Amniotic epithelial cell (primary cell): ENCODE measurements at places on chromosomes 7 and 10.
A peak's percentile ranks its signal among the peaks of the same experiment; 100 is the strongest.

DNA sequence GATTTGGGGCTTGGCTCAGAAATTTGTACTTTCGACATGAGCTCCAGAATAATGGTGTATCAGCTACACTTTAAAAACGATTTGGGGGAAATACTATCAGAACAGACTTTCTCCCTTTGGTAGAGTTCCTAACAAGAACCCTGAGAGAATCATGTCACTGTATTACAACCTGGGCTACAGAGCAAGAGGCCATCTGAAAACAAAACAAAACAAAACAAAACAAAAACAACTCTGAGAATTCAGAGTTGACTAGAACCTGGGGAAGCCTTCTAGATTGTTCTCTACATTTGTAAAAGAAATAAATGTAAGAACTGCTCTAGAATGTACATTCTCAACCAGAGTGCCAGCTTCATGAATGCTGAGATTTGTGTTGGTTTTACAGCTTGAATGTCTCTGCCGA, 262.6 kb upstream of the SEMA3D start:
- no peak for DNase-seq

GRCh38 chr10:119701861-119702260, 24.0 kb upstream of the INPP5F start:
- peak; percentile 43 for DNase-seq

DNA sequence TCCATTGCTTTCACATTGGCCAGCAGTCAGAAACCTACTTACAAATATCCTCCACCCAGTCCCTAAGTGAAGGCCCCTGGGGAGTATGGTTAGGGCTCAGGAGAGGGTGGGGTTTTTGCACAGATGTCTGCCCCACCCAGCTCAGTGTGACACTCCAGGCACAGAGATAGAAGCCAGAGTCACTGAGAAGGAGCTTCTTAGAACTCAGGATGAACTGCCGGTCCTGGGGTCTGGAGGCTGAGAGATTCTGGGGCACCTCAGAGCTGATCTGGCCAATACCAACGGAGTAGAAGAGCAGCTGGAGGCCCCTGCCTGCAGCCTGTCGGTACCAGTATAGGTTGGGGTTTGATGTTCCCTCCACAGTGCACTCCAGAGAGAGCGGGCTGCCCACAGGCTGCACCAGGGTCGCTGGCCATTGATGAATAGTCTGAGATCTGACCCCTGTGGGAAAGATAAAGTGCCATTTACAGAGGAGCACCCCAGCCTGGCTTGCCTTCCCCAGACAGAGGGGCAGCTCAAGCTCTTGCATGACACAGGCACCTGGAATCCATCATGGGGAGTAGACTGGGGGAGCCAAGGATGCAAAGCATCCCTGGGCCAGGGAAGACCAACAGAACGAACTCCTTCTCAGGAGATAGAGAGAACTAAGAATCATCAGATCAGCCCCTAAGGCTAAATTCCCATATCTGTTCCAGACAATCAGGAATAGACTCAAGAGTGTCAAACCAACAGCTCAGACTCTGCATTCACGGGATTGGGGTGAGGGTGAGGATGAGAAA, 41.9 kb downstream of the PRSS2 start:
- no peak for DNase-seq

GRCh38 chr10:118624747-118625146, 29.3 kb upstream of the PRLHR start:
- DNase-seq, result no peak

- DNase-seq, result no peak
These were observed 1.1 kb downstream of the SH3PXD2A start for GRCh38 chr10:103854265-103854685.

DNA sequence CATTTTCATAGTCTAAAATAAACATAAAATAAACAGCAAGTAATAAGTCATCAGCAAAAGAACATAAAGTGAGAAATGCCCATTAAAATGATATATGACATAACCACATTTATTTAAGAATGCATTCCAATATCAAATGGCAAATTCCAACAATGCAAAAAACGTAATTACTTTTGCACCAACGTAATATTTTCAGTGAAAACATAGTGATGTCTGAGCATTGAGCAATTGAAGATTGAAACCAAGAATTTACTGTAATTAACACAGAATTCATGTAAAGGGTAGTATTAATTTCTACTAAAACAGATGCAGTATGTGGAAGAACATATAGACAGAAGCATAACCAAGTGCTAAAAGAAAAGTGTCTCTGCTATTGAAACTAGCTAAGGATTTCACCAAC, 123.0 kb upstream of the TNS3 start:
- no peak for DNase-seq

GRCh38 chr10:101588879-101589278, 758 bp downstream of the DPCD start:
- peak; percentile 70 for DNase-seq

DNA sequence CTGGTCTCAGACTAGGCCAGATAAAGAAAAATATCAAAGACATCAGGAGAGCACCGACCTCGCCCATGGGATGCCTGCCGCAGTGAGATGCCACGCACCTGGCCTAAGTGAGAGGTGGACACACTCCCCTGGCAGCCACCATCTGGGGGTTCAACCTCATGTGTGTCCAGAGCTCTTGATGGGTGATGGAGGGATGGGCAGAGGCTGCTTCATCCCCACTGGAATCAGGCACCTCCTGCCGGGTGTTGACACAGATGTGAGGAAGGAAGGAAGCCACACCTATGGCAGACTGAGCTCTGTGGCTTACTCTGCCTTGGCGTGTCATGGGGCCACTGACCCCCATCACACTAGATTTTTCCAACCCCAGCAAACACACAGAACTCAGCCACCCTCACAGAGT, 11.4 kb downstream of the ZNF488 start:
- no peak for DNase-seq

GRCh38 chr10:17904564-17904963, 47.2 kb upstream of the SLC39A12 start:
- DNase-seq, result no peak

DNA sequence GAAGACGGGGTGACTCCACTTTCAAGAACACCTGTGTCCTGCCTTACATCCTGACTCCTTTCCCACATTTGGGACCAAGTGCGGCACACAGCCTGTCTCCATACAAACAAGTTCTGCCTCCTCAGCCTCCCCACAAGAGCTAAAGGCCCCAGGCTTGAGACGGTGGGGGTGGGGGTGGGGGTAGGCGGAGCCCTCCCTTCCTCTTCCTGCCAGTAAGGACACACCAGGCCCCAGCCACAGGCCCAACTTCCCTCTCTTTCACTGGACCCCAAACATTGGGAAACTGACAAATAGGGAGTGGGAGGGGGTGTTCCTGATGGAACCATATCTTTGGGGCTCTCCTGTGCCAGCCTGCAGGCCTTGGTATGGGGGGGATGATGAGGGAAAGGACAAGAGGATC, 4.6 kb downstream of the CDK5 start:
- no peak for DNase-seq

- peak; percentile 8 for DNase-seq
These were observed 81.8 kb downstream of the NT5C2 start for GRCh38 chr10:103111031-103111917.

DNA sequence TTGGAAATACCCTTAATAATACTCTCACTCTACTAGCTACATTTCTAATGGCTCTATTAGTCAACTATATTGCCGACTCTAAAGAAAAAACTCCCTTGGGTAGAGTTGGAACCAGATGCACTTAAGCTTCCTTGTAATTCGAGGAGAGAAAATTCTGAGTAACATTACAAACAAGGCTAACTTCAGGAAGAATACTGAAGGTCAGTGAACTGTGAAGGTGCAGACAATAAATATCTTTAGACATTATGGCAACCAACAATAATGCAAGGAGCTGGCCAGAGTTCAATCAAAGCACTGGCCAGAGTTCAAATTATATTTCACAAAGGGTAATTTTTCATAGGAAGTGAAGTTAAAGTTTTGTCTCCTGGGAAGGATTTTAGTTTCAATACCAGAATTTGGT, 40.7 kb upstream of the MRLN start:
- peak; percentile 14 for DNase-seq

- no peak for DNase-seq
These were observed 36.9 kb upstream of the EGFR start for GRCh38 chr7:54981913-54982312.

DNA sequence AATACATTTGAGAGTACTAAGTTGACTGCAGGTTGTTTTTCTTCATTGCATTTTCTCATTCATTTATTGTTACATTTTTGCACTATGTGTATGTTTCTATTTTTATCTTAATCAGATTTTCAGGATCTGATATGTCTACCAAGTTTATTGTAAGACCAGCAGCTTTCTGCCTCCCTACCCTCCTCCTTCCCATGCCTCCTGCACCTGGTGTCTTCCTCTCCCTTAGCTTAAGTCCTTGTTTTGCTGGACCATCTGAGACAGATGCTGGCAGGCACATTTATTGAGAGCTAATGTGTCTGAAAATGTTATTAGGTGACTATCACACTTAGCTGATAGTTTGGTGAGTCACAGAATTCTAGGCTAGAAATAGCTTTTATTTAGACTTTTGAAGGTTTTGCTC, 79.6 kb downstream of the ANLN start:
- DNase-seq, result no peak

- DNase-seq, result peak; percentile 31
These were observed 7.4 kb upstream of the TTYH3 start for GRCh38 chr7:2624293-2624886.

DNA sequence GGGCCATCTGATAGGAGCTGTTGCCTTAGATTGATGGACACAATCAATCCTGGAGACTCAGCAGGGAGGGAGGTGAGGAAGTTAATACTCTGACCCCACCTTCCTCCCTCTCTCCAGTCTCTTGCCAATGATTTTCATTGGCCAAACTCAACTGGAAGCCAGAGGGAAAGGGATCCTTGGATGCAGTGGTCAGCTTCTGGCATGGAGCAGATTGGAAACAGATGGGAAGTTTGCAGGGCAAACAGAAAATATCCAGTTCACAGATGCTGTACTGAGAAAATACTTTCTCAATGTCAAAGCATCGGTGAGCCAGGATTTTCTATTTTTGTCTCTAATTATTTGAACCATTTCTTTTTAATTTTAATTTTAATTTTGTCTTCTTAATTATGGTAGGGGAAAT, 170.8 kb downstream of the BBS9 start:
- DNase-seq, result no peak

- DNase-seq, result no peak
These were observed 264.4 kb downstream of the SORCS1 start for GRCh38 chr10:106900016-106900652.
